ENCODE measurements at places on chromosomes 3 and 15.

GRCh38 chr15:45093622-45094357, 20.2 kb downstream of the DUOX2 start:
- no peak for DNase-seq

DNA sequence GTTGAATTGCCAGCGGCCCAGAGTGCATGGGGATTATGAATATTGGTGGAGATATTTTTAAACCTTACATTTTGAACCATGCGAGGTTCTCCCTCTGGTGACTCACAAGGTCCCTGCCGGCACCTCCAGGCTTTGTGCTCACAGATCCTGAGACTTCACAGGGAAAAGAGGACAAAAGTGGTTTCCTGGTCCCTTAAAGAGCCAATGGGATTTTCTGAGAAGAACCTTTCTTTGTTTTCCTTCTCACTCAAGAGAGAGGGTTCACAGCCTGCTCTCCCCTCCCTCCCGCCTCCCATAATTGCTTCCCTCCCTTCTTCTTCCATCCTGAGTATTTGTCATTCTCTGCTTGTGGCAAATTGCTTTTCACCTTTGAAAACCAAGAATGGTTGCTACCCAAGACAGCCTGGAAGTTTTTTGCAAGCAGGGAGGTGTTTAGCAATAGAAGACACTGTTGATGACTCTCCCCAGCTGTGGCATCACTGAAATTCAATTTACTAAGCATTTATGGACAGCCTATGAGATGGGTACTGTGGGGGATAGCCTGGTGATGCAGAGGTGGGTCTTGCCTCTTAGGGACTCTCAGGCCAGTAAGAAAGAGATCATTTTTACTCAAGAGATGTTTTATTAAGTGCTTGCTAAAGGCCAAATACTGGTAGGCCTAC, 76.6 kb downstream of the CPN2 start:
- no peak for DNase-seq

DNA sequence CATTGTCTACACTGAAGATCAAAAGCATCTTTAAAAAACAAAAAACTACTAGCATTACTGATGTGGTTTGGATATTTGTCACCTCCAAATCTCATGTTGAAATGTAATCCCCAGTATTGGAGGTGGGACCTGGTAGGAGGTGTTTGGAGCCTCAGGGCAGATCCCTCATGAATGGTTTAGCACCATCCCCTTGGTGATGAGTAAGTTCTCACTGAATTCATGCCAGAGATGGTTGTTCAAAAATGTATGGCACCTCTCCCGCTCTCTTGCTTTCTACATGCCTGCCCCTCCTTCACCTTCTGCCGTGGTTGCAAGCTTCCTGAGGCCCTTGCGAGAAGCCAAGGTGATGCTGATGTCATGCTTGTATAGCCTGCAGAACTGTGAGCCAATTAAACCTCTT, 136.6 kb upstream of the FHIT start:
- no peak for DNase-seq

- DNase-seq: no peak
Measured at GRCh38 chr15:52093539-52094510, 18.8 kb downstream of the BCL2L10 start.

DNA sequence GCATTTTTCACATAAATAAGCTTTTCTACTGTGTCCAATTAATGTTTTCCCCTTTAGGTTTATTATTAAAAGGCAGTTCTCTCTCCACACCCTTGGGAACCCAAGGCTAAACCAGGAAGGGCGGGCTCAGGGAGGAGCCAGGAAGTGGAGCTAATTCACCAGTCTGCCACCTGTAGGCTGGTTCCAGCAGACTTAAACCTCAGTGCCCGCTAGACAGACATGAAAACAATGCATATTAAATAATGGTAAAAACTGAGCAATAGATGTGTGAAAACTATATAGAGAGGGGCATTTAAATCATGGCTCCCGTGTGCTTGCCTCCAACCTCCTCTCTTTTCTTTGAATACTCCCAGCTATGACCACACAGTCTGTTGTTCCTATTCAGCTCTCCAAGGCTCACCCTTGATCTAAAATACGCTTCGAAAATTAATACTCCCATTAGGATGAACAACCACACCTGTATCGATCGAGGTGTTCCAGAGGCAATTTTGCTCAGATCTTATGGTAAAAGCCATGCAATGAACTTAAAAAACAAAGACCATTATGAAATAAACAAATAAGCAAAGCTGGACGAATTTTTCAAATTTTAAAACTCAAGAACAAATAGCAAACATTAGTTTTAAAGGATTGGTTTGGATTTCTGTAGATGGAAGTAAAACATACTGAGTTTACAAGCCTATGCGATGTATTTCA, 253.3 kb downstream of the TJP1 start:
- no peak for DNase-seq

DNA sequence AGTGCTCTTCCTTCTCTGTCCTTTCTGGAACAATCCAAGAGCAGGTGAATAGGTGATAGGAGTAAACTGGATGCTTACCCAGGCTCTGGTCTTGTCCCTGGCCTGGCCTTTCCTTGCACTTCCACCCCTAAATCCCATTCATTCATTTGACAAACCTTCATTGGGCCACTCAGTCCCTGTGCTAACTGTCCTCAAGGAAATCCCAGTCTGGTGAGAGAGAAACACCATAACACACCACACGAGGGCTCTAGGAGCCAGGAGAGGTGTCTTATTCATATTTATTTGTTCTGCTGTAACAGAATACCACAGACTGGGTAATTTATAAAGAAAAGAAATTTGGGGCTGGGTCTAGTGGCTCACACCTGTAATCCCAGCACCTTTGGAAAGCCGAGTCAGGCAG, 22.8 kb downstream of the EFCC1 start:
- DNase-seq: no peak

DNA sequence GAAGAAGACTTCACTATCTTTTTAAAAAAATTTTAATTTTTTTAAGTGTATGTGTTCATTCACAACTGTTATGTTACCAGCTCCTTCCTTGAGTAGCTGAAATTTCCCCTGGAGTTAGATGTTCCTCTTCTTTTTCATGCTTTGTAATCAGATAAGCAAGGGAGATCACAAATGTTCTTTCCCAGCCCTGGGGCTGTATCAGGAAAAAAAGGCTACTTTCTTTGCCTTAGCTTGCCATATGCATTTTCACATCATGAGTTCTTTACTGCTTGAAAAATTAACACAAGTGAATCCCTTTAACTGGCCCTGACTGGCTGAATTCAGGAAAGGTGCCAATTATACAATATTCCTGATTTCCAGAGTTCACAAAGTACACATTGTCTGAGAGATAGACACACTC, 353.2 kb upstream of the ATP11B start:
- DNase-seq: no peak

DNA sequence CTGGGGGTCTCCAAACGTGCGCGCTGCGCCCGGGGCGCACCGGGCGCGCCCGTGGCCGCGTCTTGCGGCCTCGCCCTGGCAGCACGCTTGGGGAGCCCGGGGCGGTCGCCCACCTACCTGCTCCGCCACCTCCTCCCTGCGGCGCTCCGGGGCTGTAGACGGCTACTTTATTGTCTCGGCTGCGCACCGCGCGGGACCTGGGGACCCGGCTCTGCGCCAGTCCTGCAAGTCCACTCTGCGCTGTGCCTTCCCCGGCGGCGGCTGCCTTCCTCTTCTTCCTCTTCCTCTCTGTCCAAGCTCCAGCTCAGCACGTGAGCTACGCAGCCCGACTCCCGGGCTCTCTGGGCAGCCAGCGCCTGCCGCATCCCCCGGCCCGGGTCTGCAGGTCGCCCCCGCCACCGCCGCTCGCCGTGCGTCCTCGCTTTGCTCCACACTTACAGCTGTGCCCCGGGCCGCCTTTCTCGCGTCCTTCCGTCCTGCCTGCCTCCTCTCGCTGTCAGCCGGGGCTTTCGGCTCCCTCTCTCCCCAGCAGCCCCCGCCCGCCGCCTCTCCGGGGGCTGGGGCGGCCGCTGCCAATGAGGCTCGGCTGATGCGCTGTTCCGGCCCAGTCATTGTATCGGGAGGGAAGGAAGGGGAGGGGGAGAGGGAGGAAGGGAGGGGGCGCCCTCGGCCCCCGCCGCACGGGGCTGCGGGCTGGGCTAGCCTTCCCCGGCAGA, 156.4 kb upstream of the FRMD4B start:
- no peak for DNase-seq

DNA sequence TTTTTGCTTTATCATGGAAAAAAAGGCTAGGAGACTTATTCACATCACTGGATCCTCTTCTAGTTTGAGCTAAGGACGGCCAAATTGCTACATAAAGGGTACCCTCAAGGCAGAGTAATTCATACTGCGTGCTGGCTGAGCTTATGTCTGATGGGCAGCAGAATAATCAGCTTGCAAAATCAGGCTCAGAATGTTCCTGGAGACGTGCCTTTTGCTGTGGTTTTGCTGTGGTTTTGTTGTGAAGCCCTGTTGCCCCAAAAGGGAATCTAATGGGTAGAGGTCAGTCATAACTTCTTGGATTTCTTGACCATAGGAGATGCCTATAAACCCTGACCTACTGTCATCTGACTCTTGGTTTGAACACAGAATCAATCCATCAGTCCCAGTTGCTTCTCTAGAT, 189.9 kb downstream of the SOX2 start:
- DNase-seq: no peak
